ENCODE measurements at places on chromosomes 7 and 10.
A peak's percentile ranks its signal among the peaks of the same experiment; 100 is the strongest.

DNA sequence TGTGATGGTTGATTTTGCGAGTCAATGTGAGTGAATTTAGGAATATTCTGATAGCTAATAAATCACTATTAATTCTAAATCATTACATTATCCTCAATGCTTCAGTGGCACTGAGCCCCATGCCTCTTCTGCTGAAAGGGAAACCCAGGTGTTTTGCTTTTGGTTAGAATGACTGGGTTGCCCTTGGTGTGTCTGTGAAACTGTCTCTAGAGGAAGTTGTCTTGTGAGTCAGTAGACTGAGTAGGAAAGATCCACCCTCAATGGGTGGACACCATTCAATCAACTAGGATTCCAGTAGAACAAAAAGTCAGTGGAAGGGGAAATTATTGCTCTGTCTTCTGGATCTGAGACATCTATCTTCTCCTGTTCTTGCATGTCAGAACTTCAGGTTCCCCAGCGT is 472.4 kb downstream of the ANKRD7 start:
- DNase-seq: no peak

DNA sequence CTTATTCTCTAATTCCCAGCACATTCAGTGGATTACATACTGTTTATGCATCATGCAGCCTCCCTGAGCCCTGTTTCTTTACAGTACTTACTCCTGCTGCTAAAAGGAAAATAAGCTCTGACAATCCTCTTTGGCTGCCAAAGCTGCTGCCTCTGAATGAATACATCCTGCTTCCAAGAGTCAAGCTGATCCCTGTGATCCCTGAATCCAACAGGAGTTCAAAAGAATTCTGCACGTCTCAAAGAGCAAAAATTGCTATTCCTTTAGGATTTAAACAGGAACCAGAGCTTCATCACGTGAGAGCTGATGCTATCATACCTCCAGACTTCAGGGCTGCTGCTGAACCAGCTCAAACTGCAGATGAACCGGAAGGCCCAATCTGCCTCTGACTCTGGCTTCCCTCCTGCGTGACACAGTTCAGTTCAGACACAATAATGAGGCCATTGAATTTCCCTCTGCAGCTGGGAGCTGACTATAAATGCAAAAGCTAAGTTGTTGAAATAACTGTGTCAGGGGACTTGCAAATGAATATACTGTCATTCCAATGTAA is 851.0 kb upstream of the PHF14 start:
- peak; percentile 43 for DNase-seq

DNA sequence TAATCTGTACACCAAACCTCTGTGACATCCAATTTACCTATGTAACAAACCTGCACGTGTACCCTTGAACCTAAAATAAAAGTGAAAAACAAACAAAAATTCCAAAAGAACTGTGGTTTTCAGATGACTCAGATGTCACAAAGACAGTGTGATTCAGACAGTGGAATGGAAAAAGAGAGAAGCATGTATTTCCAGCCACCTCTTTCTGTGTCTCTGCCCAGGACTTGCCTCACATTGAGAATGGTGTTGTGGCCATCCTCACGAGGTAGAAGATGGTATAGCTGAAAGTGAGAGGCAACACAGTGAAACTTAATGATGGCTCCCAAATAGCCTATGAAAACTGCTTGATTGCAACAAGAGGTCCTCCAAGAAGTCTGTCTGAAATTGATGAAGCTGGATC is 78.0 kb downstream of the ARL5B start:
- DNase-seq: no peak

DNA sequence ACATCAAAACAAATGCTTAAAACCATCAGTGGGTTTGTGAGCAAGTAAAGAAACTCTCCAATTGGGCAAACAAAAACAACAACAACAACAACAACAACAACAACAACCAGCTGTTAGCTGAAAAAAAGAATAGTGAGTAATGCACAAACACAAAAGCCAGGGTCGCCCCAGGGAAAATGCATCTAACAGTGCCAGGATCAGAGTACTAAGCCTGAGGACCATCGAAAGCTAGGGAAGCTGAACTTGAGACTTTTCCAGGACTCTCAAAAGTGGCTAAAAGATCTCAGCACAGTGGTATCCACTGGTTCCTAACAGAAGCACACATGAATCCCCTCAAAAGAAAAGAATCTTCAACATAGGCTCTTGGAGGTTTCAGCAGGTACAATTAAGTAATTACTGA is 83.3 kb downstream of the CPXM2 start:
- no peak for DNase-seq

DNA sequence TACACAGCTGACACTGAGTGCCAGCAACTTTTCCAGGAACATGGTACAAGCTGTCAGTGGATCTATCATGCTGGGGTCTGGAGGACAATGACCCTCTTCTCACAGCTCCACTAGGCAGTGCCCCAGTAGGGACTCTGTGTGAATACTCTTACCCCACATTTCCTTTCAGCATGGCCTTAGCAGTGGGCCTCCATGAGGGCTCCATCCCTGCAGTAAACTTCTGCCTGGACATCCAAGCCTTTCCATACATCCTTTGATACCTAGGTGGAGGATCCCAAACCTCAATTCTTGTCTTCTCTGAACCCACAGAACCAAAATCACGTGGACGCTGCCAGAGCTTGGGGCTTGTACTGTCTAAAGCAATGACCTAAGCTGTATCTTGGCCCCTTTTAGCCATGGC is 116.8 kb downstream of the IQUB start:
- no peak for DNase-seq
